ENCODE measurements at places on chromosomes 3 and 15. TPM values are rescaled to one million over a fixed set of nuclear protein-coding genes. Genes with fewer than 3 reads are reported as not detected.

Gene ZNF592
- total RNA-seq: 7.7 TPM

Gene LMAN1L
- not detected for total RNA-seq

Gene RYR3
- not detected for total RNA-seq

Gene FBXO40
- total RNA-seq: not detected

Gene DNASE1L3
- 0.35 TPM for total RNA-seq

Gene POLQ
- 0.09 TPM for total RNA-seq

Gene MEIS2
- 55.2 TPM for total RNA-seq

Gene SEMA3B
- total RNA-seq: 10.6 TPM

Measured in pericardium fibroblast (primary cell).